ENCODE measurements at places on chromosomes 7 and 10.

DNA sequence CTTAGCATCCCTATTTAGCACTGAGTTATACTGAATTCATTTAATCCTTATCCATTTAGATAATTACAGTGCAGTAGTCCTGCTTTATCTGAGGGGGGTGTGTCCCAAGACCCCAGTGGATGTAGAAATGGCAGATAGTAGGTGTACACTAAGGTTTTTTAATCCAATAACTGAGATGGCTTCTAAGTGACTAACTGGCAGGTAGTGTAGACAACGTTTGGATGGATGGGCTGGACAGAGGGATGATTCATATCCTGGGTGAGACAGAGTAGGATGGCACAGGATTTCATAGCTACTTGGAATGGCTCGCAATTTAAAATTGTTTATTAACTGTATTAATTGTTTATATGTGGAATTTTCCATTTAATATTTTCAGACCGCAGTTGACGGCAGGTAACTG is 295.6 kb downstream of the CCDC3 start:
- no peak for DNase-seq

- DNase-seq, result no peak
These were observed 39.4 kb downstream of the CCNJ start for GRCh38 chr10:96082748-96083147.

- no peak for DNase-seq
These were observed 15.8 kb downstream of the ANKRD22 start for GRCh38 chr10:88835910-88836221.

DNA sequence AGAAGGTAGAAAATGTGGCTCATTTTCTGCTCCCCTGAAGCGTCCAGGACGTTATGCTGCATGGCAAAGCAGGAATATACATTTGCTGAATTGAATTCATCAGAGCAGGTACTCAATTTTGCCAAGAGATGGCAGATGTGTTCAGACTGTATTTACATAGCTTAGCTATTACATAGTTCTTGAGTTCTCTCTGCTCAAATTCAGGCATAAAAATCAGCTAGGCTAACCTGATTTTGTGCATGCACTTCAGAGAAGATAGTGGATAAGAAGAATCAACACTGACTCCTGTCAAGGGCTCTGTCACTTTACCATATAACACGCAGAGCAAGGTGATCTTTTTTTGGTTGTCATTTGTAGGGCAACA is 209.2 kb upstream of the FAM3C start:
- peak; percentile 68 for DNase-seq

- DNase-seq, result no peak
These were observed 28.3 kb upstream of the ELMO1 start for GRCh38 chr7:37476881-37477450.

- DNase-seq, result no peak
These were observed 140.5 kb upstream of the BTBD16 start for GRCh38 chr10:122130474-122131110.

DNA sequence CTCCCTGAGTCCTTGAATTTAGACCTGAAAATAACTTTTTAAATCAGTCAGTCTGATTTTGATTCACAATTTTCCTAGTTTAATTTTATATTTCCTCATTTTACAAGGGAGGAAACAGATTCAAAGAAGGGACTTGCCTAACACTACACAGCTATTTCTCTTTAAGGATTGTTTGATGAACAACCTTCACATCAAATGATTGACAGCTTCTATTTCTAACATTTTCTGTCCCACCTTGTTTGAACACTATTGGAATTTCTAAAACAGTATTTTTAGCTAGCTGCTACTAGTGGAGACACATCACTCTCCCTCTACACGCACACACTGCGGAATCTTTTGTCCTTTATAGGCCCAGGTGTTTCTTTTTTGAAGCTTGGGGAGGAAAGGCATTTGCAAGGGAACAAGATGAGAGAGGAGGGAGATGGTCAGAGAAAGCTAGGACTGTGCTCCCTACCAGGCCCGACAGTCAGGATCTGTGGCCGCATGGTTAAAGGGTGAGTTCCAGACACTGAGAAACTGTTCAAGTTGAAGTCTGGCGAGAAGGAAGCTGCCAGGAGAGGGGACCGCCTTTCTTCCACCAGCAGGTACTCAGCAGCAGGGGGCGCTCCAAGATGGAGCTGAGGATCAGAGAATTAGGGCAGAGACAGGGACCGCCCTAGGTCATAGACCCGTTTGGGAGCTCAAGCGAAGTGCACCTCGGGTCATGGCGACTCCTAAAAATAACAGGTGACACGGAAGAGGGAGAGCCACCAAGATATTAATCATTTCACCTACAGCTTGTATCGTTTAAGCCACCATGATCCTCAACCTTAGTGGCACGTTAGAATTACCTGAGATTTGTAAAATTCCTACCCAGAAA is 49.7 kb downstream of the DNAJC12 start:
- no peak for DNase-seq

DNA sequence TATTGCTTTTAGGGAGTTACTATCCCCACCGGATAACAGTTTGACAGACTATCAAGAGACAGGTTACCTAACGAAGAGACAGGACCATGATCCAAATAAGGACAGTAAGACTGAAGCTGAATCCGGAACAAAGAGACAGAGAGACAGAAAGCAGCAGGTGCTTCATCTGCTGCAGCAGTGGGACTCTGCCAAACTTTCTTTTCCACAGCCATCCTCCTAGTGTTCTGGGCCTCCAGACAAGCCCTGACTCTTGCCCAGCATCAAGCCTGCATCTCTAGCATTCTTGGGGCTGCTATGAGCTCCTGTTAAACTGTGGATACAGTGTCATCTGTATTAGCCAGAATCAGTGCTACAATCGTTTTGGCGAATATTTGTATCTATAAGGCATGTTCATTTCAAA is 761.7 kb downstream of the GRID1 start:
- DNase-seq, result no peak

DNA sequence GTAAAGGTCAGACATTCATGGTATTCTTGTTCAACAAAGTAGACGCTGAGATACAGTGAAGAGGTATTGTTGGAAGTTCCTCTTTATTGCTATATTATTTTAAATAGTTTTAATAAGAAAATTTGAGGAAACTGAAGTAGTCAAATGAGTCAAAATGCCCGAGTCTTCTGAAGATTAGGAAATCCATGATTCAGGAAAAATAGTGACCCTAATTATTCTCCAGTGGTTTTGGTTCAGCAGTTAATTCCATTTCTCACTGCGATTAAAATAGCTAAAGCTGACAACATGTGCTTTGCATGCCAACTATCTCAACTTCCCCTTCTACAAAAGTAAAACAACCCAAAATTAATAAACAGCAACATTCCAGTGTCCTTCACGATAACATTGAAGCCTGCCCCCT is 32.7 kb upstream of the PFKP start:
- no peak for DNase-seq

- DNase-seq, result no peak
These were observed 1.7 kb upstream of the C7orf25 start for GRCh38 chr7:42913591-42913990.

GRCh38 chr10:69268761-69269416 is 9.4 kb upstream of the HK1 start:
- no peak for DNase-seq

- DNase-seq, result no peak
These were observed 193.5 kb downstream of the SEC23IP start for GRCh38 chr10:120086066-120086465.

- no peak for DNase-seq
These were observed 97.2 kb downstream of the SPAG6 start for GRCh38 chr10:22442468-22442867.

DNA sequence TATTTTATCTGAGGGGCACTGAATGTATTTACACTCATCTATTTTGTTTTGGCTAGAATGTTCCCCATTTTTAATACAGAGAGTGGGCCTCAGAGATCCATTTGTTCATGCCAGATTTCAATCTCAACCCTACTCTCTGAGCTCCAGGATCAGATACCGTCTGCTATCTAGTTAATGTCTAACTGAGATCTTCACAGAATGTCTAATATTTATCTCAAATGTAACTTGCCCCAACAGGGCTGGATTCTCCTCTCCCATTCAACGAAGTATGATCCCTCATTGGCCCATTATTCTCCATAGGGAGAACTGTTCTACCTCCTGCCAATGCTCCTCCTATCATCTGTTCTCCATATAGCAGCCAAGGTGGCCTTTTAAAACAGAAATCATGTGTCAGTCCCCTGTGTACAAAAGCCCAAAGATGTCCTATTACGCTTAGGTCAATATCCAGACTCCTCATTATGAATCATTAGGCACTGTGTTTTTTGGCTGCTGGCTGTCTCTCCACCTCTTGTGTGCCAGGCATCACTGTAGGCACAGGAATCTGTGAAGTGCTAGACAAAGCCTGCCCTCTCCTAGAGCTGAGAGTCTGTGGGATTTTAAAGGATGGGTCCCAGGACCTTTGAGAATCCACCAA is 169.3 kb upstream of the AGK start:
- DNase-seq, result no peak

DNA sequence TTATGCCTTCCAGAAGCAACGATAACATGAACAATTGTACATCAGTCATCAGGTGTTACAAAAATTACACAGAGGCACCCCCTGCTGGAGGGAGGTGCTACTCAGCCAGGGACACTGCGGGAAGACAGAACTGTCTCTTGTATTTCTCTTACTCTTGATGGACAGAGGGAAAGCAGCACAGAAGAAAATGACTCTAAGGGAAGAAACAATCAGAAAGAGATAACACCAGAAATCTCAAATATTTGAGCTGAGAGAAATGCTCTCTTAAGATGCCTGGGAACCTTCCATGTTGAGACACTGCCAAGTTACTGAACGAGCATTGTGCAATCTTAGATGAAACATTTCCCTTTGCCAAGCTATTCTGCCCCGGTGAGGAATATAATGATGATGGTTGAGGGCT is 227.6 kb upstream of the NPSR1 start:
- peak; percentile 19 for DNase-seq

GRCh38 chr7:109996927-109997326 is 1094.0 kb upstream of the LRRN3 start:
- no peak for DNase-seq

- DNase-seq, result no peak
These were observed 3.9 kb downstream of the FAM241B start for GRCh38 chr10:69633673-69634635.

- DNase-seq, result no peak
These were observed 76.4 kb downstream of the OAT start for GRCh38 chr10:124342136-124342820.

GRCh38 chr10:78247266-78247665 is 213.6 kb downstream of the RPS24 start:
- DNase-seq, result no peak

DNA sequence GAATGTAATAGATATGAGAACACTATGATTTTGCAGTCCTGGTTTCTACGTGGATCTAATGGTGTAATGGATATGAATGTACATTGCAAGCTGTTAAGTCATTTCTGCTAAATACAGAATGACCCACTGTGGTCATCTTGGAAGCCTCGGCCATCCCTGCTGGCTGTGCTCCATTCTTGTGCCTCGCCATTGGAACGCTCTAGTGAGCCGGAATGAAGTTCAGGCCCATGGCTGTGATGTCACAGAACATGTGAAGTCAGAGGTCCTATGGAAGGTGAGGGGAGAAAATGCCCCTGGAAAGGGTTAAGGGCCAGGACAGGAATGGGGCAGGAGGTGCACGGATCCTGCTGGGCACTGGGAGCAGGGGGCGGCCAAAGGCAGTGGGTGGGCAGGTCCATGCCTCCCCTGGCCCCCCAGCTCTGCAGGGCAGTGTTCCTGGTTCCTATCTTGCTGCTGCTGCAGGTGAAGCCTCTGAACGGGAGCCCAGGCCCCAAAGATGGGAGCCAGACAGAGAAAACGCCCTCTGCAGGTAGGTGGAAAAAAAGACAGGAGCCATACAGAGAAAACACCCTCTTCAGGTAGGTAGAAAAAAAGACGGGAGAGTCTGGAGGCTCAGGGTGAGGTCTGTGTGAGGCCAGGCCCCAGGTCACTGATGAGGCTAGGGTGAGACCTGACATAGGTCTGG is at the start of gene LLCFC1:
Gene LLCFC1, plus strand, starts transcription at position 259 of the 685 bp plus-strand sequence. Its CDS starts 138 bp downstream, at position 397.
- no peak for DNase-seq

DNA sequence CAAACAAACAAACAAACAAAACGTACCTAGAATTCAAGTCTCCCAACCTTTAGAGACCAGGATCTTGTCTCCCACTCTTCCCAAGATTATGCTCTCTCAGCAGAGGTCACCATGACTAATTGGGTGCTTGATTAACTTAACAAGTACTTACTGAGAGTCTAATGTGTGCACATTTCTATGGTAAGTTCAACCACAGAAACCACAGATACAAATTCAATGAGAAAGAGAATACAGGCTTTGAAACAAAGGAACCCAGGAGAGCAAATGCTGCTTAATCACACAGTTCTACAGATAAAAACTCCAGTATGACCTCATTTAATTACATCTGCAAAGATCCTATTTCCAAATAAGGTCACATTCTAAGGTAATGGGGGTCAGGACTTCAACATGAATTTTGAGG is 142.8 kb downstream of the DNAJC1 start:
- DNase-seq, result no peak

GRCh38 chr7:22129819-22130580 is 184.3 kb upstream of the CDCA7L start:
- no peak for DNase-seq

- DNase-seq, result no peak
These were observed 20.4 kb downstream of the CCDC71L start for GRCh38 chr7:106640368-106641141.

DNA sequence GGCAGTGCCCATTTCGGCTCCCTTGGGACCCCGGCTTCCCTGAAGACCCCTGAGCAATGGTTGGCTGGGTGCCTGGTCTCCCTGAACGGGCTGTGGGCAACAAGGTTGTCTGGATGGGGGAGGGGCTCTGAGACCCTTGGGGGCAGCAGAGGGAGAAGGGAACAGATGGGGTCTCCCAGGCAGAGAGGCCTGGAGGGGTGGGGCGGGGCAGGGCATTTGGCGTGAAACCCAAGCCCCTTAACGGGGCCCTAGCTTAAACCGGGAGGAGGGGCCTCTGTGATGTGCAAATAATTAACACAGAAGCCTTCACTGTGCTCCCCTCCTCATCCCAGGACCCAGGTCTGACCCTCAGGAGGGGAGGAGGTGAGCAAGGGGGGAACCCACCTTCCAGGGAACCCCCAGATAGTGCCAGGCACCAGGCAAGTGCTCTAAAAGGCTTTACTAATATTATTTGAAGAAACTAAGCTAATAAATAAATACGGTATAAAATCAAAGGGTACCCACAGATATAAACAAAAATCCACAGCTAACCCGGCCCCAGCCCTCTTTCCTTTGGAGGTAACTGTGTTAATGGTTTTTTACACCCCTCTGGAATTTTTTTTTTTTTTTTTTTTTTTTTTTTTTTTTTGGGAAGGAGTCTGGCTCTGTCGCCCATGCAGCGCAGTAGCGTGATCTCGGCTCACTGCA is 170.8 kb downstream of the RNF216 start:
- peak; percentile 75 for DNase-seq

DNA sequence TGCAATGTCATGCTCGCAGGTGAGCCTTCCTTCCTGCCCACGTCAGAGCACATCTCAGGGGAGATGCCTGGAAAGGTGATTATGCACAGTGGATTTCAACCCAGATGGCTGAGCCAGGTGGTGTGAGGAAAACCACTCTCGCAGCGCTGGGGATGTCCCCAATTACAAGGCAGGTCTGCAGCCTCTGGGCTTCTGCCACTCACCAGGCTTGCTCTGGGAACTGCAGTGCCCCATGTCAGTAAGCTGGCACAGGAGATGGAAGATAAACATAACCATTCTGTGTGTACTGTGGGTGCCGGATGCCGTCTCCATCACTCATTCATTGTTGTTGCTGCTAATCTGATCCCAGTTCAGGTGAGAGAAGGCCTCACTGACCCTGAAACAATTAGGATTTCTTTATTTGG is 222.9 kb upstream of the PITRM1 start:
- DNase-seq, result peak; percentile 46

GRCh38 chr7:1242256-1242605 is 9.6 kb downstream of the UNCX start:
- peak; percentile 21 for DNase-seq

GRCh38 chr10:86665218-86665607 is 3.1 kb upstream of the LDB3 start:
- DNase-seq, result no peak
